GM20000 (cell line): ENCODE measurements at places on chromosomes 6 and 20.
A peak's percentile ranks its signal among the peaks of the same experiment; 100 is the strongest.

DNA sequence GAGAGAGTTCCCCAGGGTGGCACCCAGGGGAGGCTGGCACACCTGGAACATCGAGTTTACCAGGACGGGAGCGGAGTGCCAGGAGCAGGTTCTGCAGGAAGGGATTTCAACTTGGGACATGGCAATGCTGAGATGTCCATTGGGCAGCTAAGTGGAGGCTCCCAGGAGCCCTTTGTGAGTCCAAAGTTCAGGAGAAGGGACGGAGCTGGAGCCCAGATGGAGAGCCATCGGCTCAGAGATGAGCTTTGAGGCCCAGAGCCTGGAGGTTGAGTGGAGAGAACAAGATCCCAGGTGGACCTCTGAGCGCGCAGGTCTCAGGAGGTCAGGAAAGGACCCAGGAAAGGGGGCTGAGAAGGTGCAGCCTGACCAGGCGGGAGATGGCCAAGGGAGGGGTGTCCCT lies 67.5 kb upstream of the AFDN start:
- no peak for DNase-seq

GRCh38 chr6:43942011-43942442 lies 172.0 kb downstream of the VEGFA start:
- DNase-seq: no peak

DNA sequence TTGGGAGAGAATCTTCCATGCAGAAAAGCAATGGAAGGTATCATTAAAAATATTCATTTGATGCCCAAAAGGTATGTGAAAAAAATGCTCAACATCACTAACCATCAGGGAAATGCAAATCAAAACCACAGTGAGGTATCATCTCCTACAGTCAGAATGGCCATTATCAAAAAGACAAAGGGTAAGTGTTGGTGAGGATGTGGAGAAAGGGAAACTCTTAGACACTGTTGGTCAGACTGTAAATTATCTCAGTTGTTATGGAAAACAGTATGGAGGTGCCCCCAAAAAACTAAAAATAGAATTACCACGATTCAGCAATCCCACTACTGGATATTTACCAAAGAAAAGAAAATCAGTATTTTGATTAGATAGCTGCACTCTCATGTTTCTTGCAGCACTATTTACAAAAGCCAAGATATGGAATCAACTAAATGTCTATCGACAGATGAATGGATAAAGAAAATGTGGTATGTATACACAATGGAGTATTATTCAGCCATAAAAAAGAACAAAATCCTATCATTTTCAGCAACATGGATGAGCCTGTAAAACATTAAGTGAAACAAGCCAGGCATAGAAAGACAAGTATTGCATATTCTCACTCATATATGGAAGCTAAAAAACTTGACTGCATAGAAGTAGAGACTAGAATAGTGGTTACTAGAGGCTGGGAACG lies 84.0 kb downstream of the DTNBP1 start:
- no peak for DNase-seq

DNA sequence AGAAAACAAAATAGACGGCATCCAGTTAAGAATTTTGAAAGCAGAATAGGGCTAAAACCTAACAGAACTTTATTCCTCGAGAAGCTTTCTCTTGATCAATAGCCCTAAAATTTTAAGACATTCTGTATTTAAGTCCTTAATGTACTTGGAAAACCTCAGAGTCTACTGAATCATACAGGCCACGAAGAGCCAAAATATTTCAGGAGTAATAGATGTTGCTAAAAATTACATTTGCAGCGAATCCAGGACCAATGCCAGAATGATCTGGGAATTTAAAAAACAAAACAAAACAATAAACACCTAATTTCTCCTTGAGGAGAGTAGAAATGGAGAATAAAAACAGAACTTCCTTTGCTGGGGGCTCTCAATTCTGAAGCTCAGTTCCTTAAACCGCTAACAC lies 23.3 kb downstream of the ATXN1 start:
- no peak for DNase-seq

DNA sequence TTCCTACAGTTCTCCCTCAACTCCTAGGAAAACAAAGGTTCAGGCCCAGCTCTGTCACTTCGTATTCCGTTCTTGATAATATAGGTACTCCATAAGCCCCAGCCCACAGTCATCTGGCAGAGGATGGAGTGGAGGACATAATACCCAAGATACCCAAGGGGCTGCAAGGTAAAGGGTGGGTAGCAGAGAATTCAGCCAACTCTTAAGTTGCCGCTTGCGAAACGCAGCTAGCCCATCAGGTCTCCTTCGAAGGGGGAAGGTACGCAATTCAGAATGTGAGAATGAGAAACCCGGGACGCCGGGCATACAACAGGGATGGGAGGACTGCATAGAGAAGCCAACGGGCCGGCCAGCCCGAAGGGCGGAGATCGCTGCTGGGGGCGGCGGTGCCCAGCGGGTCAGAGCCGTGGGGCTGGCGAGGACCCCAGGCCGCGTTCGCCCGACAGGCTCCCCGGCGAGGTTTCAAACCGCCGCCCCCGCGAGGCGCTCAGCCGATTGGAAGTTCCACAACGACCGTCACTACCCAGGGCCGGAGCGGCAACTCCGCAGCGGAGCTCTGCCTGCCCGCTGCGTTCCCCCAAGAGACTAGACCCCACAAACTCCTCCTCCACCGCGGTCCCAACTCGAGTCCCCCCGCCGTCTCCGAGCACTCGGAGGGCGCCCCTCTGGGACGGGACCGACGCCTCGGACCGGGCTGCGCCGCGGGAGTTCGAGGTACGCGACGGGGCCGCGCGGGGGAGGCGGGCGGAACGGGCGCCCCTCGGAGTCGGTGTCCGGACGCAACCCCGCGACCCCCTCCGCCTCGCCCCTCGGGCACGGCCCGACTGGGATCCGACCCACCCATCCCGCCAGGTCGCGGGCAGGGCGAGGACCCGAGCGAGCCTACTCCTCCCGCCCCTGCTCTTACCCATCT lies 911 bp downstream of the CDK19 start:
- peak; percentile 82 for DNase-seq

- DNase-seq: no peak
Observed at GRCh38 chr6:142207265-142207877, 60.3 kb downstream of the VTA1 start.

DNA sequence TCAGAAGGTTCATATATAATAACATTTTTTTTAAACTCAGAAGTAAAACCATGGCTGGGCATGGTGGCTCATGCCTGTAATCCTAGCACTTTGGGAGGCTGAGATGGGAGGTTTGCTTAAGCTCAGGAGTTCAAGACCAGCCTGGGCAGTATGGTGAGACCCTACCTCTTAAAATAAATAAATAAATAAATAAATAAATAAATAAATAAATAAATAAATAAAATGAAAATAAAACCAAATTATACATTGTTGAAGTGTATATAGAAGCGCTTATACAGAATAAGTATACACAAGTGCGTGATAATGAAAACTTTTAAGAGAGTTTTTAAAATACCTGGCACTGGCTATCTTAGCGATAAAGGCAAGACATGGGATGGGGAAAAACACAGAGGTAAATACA lies 71.6 kb downstream of the OR2B2 start:
- no peak for DNase-seq

- no peak for DNase-seq
Observed at GRCh38 chr6:116564921-116565872, 6.1 kb upstream of the RWDD1 start.
